ENCODE measurements at places on chromosomes 2 and 18. TPM values are rescaled to one million over a fixed set of nuclear protein-coding genes. Genes with fewer than 3 reads are reported as not detected.
A peak's percentile ranks its signal among the peaks of the same experiment; 100 is the strongest.

ABCG8 gene
- 81.2 TPM for total RNA-seq

DNA sequence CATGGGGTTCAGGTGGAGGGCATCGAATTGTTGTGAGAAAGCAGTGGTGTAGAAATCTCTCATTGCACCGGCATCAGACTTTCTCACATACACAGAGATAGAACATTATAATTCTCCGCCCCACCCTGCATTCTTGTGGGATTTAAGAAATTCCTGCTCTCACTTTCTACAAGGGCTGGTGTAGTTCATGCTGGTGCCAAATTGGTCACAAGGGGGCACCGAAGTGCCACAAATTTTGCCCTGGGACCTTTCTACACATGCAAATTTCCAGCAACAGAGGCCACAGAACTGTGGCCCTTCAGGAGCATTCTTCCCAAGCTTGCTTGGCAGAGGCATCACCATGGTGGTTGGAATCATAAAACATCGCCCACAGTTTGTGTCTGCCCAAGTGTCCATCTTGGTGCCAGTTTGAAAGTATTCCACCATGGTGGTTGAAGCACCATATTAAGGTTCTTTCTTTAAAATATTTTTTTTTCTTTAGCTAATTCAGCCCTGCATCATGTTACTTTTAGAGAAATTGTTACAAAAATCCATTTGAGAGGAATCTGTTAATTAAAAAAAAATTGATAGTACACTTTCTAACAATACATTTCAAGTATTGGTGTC lies 521.2 kb upstream of the FANCL start:
- DNase-seq = peak; percentile 47
- H3K36me3 ChIP-seq = no peaks in the 10 kb centered on the region
- no peak overlapping the region for H3K4me3 ChIP-seq
- H3K27ac ChIP-seq = no peak overlapping the region
- peaks cover 5% of the 10 kb centered on the region for H3K27me3 ChIP-seq
- H3K4me1 ChIP-seq = no peaks in the 10 kb centered on the region

ALPG gene
- not detected for total RNA-seq

DNA sequence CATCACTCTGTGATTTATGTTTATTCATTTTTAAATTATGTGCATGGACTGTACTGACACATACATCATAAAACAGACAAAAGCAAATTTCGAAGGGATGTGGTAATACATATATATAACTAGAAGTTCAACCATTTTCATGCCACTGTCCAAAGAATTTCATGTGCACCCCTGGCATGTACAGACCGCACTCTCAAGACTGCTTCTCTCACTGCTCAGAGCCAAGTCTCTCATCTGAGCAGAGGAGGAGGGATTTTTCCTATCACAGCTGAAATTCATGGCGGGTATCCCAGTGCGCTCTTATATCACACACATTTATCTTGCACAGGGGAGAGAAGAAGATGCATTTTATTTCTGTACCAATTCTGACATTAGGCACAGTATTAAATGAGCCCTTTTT lies 5.9 kb downstream of the TMEM178A start:
- H3K27ac ChIP-seq = no peak overlapping the region
- H3K4me3 ChIP-seq = no peak overlapping the region
- H3K4me1 ChIP-seq = peaks cover 3% of the 10 kb centered on the region
- H3K27me3 ChIP-seq = peaks cover 6% of the 10 kb centered on the region
- no peaks in the 10 kb centered on the region for H3K36me3 ChIP-seq
- no peak for DNase-seq

ZNF892 gene
- total RNA-seq = 1.3 TPM

DNA sequence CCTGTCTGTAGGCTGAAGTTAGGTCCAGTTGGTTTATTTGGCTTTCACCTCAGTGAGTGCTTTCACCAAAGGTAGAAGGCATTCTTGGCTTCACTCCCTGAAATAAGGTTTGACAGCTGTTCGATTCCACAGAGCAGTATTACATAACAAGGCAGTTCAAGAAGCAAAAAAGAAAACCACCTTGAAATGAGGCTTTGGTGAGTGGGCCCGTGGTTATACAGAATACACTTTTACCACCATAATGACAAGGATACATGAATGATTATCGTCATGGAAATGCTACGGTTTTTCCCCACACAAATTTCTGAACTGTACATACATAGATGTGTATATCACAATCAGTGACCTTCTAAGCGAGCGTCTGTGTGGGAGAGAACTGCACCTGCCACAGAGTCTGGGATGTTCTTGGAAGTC lies 80.0 kb upstream of the CHRNA1 start:
- H3K4me3 ChIP-seq = no peak overlapping the region
- no peaks in the 10 kb centered on the region for H3K27me3 ChIP-seq
- H3K27ac ChIP-seq = no peak overlapping the region
- DNase-seq = no peak

DNA sequence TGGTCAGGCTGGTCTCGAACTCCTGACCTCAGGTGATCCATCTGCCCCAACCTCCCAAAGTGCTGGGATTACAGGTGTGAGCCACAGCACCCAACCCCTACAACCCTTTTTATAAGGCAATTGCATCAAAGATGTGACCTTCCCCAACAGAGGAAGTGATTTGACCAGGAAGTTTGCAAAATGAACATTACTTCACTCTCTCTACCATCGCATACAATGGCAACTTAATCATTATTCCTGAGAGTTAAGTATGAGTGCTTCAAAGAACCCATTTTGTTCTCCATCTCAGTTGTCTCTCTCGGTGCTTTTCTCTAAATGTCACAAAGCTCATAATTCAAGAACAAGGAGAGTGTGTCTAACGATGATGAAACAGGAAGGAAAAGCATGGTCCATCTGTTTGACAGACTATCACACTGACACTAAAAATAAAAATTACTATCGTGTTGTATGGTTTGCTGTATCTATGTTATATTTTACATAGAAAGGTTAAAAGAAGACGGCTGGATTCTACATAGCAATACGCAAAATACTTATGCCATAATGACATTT lies 18.1 kb upstream of the CREG2 start:
- H3K27me3 ChIP-seq = no peaks in the 10 kb centered on the region
- no peak overlapping the region for H3K27ac ChIP-seq

GRCh38 chr2:17479875-17480274 lies 38.4 kb downstream of the RAD51AP2 start:
- no peaks in the 10 kb centered on the region for H3K36me3 ChIP-seq
- DNase-seq = no peak
- H3K27me3 ChIP-seq = no peaks in the 10 kb centered on the region
- peaks cover 5% of the 10 kb centered on the region for H3K4me1 ChIP-seq
- H3K4me3 ChIP-seq = no peak overlapping the region

DNA sequence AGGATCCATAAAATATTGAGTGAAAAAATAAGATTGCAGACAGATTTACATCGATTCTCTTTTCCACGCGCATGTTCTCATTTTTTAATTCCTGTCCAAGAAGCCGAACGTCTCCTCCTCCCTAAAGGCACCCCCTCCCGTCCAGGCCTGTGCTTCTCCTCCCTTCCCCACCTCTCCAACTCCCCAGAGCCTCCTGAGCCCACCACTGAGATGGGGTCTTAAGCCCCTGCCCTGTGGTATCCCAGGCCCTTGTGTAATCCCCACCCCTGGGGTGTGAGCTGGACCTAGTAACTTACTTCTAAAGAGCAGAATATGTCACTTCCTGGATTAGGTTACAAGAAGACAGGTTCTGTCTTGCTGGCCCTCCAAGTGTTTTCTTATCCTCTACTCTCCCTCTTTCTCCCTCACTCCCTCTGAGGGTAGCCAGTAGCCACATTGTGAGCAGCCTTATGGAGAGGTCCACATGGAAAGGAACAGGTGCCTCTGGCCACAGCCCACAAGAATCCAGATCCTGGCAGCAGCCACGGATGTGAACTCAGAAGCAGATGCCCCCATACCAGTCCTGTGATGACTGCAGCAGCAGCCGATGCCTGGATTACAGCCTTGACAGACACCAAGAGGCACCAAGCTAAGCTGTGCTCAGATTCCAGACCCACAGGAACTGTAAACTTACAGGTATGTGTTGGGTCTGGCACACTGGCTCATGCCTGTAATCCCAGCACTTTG lies 39.6 kb upstream of the OTOS start:
- H3K4me3 ChIP-seq = no peak overlapping the region
- H3K27me3 ChIP-seq = no peaks in the 10 kb centered on the region
- H3K36me3 ChIP-seq = no peaks in the 10 kb centered on the region
- H3K4me1 ChIP-seq = no peaks in the 10 kb centered on the region
- DNase-seq = no peak
- H3K27ac ChIP-seq = no peak overlapping the region

E2F6 gene
- total RNA-seq = 4.2 TPM

DNA sequence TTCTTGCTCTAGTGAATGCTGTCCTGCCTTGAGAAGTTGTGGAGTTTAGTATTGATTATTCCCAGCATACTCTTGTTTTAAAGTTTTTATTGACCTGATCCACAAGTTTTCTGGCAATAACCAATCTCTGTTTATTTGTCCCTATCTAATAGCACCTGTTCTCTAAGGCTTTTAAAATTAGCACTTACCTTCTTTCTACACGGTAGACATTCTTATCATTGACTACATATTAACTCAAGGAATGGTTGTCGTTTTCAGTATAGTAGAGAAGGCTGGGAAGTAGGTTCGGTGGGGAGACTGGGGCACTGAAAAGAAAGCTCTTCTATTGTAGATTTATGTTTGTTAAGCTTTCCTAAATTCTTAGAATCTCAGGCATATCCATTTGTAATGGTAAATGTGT lies 726.0 kb downstream of the DPP10 start:
- no peaks in the 10 kb centered on the region for H3K36me3 ChIP-seq
- no peaks in the 10 kb centered on the region for H3K4me1 ChIP-seq
- no peaks in the 10 kb centered on the region for H3K27me3 ChIP-seq
- H3K27ac ChIP-seq = no peak overlapping the region
- H3K4me3 ChIP-seq = no peak overlapping the region
- no peak for DNase-seq

DNA sequence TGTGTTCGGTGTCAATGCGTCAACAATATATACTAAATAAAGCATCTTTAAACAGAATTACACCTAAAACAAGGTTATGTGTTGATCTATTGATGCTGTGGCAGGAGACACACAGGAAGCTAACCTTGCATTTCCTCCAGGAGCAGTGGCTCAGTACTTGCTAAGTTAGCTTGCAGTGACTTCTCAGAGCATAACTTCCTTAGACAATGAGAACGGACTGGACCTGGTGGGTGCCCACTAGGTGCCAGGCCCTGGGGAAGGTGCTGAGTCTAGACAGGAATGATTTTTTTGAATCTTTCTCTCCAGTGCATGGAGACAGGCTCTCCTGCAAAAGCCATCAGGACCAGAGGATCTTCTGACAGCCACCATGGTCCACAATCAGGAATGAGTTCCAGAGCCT lies 73.8 kb upstream of the MGAT4A start:
- H3K27ac ChIP-seq = no peak overlapping the region
- H3K4me1 ChIP-seq = peaks cover 47% of the 10 kb centered on the region
- H3K4me3 ChIP-seq = no peak overlapping the region
- H3K36me3 ChIP-seq = no peaks in the 10 kb centered on the region
- H3K27me3 ChIP-seq = no peaks in the 10 kb centered on the region

SLC11A1 gene
- 1.4 TPM for total RNA-seq

GRCh38 chr2:85926931-85927661 lies 38.3 kb upstream of the ST3GAL5 start:
- no peak overlapping the region for H3K4me3 ChIP-seq
- H3K27me3 ChIP-seq = no peaks in the 10 kb centered on the region
- no peak for DNase-seq

HMSD gene
- 0.28 TPM for total RNA-seq

DNA sequence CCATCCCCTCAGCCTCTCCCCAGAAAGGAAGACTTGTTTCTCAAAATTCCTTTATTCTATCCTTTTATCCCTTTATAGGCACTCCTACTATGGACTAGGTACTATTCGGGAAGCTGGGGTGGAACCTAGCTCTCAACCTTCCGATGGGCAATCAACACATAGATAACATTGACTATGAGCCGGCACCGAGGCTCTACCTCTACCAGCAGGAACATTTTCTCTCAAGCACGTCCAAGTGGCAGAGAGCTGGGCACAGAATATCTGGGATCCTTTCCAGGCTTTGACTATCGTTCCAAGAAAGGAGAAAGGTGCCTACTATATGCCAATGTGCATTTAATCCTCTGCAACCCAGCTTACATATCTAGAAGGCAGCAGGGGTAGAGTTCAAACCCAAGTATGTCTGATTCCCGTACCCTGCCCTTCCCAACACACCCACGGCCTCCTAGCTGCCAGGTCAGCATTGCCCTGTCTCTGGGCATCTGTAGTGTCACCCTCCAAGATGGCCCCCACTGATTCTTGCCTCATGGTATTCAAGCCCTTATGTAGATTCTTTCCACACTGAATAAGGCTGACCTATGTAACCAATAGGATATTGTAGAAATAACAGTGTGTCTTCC lies 28.3 kb downstream of the TNS1 start:
- H3K27ac ChIP-seq = no peak overlapping the region
- H3K4me3 ChIP-seq = no peak overlapping the region
- no peaks in the 10 kb centered on the region for H3K27me3 ChIP-seq
- no peak for DNase-seq
- peaks cover 8% of the 10 kb centered on the region for H3K4me1 ChIP-seq

- no peaks in the 10 kb centered on the region for H3K27me3 ChIP-seq
- no peaks in the 10 kb centered on the region for H3K36me3 ChIP-seq
- H3K4me3 ChIP-seq = no peak overlapping the region
- H3K4me1 ChIP-seq = no peaks in the 10 kb centered on the region
Measured at GRCh38 chr18:62387257-62387656, 62.1 kb downstream of the TNFRSF11A start.

DNA sequence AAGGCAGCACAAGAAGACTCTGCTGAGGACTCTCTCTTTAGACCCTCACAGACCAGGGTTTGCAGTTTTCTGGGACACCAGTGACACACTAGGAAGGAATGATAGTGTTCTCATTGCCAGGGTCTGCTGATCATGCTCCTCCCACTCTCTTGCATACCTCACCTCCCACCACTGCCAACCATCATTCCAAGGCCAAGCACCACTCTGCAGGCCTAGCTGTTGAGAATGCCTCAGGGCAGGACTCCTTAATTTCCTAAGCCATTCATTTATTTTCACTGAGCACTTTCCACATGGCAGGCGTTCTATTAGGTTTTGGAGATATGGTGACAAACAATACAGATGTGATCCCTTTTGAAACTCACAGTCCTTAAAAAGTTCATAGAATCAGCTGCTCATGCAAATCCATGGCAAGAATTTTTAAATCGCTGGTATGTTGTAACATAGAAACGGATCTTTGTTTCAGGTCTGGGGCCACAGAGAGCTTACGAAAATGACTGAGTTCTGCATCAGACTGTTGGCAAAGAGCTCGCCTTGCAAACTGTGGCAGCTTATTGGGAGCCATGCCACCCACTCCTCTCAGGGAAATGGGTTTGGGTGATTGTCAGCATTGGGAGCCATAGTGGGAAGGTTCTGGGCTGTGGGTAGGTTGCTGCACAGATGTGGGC lies 78.5 kb downstream of the XDH start:
- DNase-seq = no peak
- H3K27ac ChIP-seq = no peak overlapping the region
- no peaks in the 10 kb centered on the region for H3K27me3 ChIP-seq
- peaks cover 2% of the 10 kb centered on the region for H3K4me1 ChIP-seq
- H3K4me3 ChIP-seq = no peak overlapping the region

LOXHD1 gene
- total RNA-seq = 0.25 TPM

COA5 gene
- 18.7 TPM for total RNA-seq

GRCh38 chr2:56784046-56784445 lies 600.3 kb downstream of the CCDC85A start:
- H3K4me3 ChIP-seq = no peak overlapping the region
- no peak overlapping the region for H3K27ac ChIP-seq
- no peaks in the 10 kb centered on the region for H3K36me3 ChIP-seq
- DNase-seq = no peak
- H3K4me1 ChIP-seq = no peaks in the 10 kb centered on the region
- H3K27me3 ChIP-seq = no peaks in the 10 kb centered on the region
